AG09319 (cell line): ENCODE measurements at places on chromosomes 6 and 20.

- DNase-seq: no peak
Measured at GRCh38 chr20:40711079-40711478, 22.0 kb upstream of the MAFB start.

DNA sequence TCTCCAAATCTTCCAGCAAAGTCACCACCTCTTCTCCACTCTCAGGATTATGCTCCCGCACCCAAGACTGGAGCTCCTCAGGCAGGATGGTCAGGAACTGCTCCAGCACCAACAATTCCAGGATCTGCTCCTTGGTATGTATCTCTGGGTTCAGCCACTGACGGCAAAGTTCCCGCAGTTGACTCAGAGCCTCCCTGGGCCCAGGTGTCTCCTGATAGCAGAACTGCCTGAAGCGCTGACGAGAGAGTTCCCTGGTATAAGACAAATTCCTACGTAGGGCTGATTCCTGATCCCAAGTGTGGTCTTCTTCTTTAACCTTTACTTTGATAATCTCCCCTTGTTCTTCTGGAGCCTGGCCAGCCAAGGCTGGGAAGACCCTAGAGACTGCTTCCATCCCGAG is 60.6 kb downstream of the GPX5 start:
- DNase-seq: no peak

DNA sequence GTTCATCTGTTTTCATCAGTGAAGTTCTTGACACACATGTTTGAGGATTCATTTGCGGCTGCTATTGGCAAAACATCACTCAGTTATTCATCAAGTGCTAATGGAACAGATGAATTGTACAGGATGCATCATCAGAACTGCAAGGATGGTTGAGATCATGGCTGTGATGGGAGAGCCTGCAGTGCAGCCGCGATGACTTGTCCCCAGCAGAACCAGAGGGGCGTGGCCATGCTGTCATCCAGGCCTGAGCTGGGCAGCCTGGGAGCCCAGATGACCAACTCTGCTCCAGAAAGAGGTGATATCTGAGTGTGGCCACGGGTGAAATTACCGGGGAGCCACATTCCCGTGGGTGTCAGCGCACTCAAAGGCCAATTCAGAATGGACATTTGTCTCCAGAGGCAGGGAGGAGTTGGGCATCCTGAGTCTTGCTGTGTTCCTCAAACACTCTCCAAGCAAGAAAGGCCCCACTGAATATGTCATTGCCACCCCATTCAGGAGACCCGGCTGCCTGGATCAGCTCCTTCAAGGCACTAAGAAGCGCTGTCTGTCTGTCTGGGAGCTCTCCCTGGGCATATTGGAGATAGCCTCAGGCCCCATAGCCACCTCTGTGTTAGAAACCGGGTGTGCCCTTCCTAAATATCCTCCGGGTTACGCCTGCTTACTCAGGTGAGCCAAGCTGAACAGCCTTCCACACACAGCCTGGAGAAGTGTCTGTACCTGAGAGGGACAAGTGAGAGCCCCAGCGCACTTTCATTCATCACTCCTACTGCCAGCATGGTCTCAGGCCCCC is 66.7 kb downstream of the SYNDIG1 start:
- DNase-seq: no peak

DNA sequence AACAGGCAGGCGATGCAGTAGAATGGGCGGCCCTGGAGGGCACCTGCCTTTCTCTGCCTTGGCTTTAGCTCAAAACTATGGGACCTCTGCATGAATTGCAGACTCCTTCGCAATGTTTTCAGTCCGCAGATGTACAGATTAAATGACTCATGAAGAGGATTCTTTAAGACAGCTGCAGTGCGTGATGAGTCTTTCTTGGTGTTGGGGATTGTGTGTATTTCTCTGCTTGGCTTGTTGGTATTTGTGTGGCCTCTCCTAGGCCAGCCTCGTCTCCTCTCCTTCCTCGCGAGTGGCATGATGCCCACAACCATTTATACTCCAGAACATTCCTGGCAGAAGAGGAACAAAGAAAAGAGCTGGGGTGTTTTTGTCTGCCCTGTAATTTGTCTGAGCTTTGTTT is 110.6 kb downstream of the SYNDIG1 start:
- no peak for DNase-seq

GRCh38 chr6:157020398-157020797 is 243.2 kb downstream of the ARID1B start:
- peak; percentile 10 for DNase-seq
